WTC11 (cell line): ENCODE measurements at places on chromosomes 3 and 15.
A peak's percentile ranks its signal among the peaks of the same experiment; 100 is the strongest.

GRCh38 chr3:126917232-126917804 lies 65.6 kb upstream of the PLXNA1 start:
- DNase-seq, result no peak

- DNase-seq, result no peak
Observed at GRCh38 chr3:155572085-155572484, 172.8 kb downstream of the PLCH1 start.

- DNase-seq, result no peak
Observed at GRCh38 chr3:42052132-42052483, 39.0 kb upstream of the TRAK1 start.

DNA sequence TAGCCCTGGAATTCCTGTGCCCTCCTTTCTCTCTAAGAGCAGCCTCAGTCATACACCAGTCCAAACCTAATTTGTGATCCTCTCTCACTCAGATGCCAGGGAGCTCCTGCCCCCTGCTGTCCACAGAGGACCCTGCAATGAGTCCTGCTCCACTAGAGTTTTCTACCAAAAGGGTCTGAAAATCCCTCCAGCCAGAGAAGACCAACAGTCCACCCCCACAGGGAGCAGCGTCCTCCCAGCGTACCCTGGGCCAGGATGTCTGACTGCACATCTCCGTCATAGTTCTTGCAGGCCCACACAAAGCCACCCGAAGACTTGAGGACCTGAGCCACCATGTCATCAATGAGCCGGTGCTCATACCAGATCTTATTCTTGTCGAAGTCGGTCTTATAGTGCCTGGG lies 15.4 kb downstream of the IDH2 start:
- DNase-seq, result peak; percentile 68

DNA sequence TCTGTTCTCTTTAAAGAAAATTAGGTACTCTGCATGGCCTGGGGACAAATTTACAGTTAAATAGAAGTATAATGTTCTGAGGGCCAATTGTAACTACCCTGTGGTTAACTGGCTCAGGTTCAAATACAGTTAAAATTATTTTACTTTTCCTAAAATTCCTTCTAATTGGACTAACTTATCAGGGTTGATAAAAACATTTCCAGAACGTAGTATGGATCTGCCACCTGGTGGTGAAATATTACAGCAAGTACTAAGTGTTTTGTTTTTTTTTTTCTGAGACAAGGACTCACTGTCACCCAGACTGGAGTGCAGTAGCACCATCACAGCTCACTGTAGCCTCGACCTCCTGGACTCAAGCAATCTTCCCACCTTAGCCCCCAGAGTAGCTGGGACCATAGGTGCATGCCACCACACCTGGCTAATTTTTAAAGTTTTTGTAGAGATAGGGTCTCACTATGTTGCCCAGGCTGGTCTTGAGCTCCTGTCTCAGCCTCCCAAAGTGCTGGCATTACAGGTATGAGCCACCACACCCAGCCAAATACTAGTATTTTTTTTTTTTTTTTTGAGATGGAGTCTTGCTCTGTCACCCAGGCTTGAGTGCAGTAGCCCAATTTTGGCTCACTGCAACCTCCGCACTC lies 29.2 kb downstream of the NEO1 start:
- DNase-seq, result no peak

GRCh38 chr15:80234883-80235282 lies 17.1 kb downstream of the CTXND1 start:
- DNase-seq, result peak; percentile 71
